Activated CD8-positive, alpha-beta T cell treated with anti-CD3 and anti-CD28 coated beads, Interleukin-2, amount 10 ng/mL, durations not matched to agents 7 days and 5 days (primary cell): ENCODE measurements at places on chromosomes 3 and 15.

DNA sequence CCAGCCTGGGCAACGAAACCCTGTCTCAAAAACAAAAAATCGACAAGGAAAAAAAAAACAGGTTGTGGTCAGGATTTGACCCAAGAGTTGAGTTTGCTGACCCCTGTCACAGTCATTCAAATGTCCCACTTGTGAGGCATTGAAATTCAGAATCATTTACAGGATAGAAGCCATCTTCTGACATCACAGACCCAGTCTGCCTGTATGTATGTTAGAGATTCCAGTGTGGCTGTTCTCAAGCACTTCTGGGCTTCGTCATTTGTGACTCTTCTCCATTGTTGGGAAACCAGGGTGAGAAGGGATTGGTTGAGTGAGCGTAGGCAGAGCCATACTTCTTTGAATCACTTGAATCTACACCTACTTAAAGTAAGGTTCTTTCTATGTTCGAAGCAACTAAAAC is 57.1 kb downstream of the LMLN start:
- DNase-seq = no peak

GRCh38 chr15:62165793-62166375 is 799 bp upstream of the C2CD4B start:
- DNase-seq = no peak

- no peak for DNase-seq
These were observed 201.9 kb upstream of the MCTP2 start for GRCh38 chr15:94029495-94029894.

GRCh38 chr3:51896607-51897305 is 6.4 kb downstream of the IQCF1 start:
- no peak for DNase-seq

GRCh38 chr15:38076786-38077185 is 142.3 kb downstream of the TMCO5A start:
- no peak for DNase-seq
